Skin of body (tissue), 3 donors: ENCODE measurements at places on chromosomes 7 and 10. TPM values are rescaled to one million over a fixed set of nuclear protein-coding genes. Genes with fewer than 3 reads are reported as not detected.

GRCh38 chr10:123007558-123008354 is 839 bp downstream of the IKZF5 start:
- peak; percentile 47 for DNase-seq

DNA sequence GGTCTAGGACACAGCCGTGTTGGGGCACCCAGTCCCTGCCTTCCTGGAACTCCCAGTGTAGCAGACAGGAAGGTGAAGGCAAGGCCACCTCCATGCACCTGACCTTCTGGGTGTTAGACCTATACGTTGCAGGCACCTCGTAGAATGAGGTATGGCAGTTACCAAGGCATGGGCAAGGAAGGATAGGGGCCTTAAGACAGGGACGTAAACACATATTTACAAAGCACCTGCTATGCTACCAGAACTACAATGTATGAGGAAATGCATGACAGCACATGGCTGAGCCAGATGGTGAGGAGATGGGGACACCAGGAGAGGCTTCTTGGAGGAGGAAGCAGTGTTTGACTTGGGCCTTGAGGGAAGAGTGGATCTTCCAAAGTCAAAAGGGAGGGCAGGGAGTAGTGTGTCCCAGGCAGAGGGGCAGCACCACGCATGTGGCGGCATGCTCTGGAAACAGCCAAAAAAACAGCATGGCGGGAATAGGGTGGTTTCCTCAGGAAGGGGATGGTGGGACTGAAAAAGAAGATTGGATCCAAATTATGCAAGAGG is 231.2 kb downstream of the FANK1 start:
- DNase-seq, result no peak

KCND2 gene
- 0.79 TPM for total RNA-seq

- no peak for DNase-seq
Observed at GRCh38 chr7:3063016-3063753, 19.5 kb upstream of the CARD11 start.

- DNase-seq, result no peak
Observed at GRCh38 chr10:132016514-132016913, 34.8 kb upstream of the BNIP3 start.

GRCh38 chr7:44103566-44103922 is 601 bp upstream of the AEBP1 start:
- DNase-seq, result no peak

SPOCK2 gene
- 0.79 TPM for total RNA-seq

TRIM73 gene
- total RNA-seq, result 1.7 TPM

DNA sequence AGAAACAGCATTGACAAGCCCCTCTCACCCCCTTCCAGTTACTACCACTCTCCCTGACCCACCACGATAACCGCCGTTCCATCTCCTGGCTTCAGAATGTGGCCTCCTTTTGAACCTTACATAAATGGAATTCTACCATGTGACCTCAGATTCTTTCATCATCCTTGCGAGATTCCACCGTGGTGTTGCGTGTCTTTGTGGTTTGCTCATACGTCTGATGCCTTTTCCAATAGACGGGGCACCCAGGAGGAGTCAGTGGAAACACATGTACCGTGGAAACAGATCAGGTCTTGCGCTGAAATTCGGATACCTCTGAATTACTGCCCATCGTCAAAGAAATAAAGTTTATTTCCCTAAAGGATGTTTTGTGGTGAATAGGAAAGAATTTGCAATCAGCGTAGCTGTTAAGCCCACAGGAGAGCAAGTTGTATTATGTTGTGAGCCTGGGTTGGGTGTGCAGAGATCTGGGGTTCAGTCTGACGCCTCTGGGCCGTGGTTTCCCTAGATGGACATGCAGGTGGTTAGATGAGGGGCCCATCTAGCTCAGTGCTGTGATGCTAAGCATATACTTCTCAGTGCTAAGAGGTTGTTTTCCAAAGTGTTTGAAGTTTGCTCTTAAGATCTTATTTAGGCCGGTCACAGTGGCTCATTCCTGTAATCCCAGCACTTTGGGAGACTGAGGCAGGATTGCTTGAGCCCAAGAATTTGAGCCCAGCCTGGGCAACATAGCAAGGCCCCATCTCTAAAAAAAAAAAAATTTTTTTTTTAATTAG is 29.1 kb downstream of the GTF2IRD1 start:
- DNase-seq, result no peak

DNA sequence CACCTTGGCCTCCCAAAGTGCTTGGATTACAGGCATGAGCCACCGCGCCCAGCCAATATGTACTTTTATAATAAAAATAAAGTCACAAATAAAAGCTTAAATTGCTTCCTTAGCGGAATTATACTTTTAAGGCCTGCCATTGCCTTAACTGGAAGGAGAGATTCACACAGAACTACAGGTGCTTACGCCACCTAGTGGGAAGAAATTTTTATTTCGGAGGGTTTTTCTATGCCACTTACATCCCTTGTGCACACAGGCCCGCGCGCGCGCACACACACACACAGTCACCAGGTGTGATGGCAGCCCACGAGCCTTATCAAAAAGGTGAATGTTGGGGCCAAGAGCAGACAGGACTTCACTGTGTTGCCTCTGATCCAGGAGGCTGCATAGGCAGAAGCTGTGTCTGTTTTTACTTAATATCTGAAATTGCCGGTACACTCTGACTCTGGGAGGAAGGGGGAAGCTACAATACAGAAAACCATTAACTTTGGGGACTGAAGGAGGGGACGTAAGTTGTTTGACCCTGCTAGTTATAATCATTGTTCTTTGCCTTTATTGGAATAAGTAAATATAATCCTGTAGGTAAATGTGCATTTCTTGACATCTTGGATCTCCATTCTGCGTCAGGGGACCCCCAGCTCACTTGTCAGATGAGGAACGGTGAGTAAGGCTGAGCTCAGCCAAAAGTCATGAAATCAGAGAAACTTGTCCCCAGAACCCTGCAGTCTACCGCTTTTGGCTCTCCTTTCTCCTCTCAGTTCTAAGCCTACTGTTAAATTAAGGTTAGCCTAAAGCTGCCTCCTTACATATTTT is 87.1 kb downstream of the SLC16A9 start:
- DNase-seq, result peak; percentile 20

TFPI2 gene
- 0.89 TPM for total RNA-seq

DNA sequence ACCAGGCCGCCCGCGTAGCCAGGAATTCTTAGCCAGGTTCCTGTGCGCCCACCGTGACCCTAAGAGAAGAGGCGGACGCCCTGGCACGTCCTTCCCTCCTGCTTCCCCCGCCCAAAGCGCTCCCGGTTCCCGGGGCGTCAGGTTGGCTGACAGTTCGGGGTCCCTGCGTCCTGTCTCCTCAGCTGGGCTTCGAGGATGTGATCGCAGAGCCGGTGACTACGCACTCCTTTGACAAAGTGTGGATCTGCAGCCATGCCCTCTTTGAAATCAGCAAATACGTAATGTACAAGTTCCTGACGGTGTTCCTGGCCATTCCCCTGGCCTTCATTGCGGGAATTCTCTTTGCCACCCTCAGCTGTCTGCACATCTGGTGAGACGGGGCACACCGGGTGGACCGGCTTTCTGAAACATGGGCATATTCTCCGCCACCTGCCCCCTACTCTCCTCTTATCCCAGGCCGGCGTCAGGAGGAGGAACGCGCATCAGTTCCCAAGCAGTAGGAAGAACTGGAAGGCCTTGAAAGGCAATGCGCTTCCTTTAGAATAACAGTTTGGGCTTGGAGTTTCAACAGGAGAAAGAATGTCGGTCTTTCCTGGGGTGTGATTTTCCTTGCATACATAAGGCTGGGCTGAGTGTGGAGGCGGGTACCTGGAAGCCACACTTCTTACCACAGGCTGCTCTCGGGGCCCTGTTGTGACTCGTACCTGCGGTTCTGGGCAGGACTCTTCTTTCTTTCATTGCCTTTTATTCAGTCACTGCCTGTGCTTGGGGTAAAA is 728 bp downstream of the CAV2 start:
- no peak for DNase-seq

DNA sequence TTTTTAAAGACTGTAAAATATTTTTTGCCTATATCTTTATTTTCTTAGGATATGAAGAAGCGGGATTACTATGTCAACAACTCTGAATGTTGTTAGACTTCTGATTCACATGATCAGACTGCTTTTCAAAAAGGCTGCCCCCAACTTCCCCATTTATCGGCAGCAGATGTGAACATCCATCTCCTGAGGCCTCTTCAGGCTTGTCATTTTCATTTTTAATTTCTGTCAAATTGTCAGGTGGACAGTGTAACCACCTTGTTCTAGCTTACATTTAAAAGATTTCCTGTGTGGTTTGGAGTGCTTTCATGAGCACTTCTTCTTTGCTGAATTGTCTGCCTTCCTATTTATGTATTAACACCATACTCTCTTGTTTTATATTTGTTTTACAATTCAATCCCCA is 78.8 kb upstream of the GSDME start:
- DNase-seq, result no peak

RPEL1 gene
- total RNA-seq, result not detected

DNA sequence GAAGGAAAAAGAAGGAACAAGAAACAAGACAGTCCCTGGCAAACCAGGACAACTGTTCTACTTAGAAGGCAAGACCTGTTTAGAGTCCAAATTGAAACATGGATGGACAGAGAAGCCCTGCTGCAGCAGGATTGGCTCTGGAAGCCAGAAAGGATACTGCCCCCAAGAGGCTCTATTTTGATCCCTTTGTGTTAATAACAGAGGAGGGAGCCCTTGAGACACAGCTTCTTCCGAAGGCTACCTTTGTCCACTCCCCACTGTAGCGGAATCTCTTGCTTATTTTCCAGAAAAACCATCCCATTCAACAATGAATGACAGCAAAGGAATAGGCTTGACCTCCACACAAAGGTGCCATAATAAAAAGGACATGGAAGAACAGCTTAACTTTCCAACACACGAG is 120.3 kb upstream of the FOXK1 start:
- DNase-seq, result no peak

TAS2R41 gene
- not detected for total RNA-seq

DNA sequence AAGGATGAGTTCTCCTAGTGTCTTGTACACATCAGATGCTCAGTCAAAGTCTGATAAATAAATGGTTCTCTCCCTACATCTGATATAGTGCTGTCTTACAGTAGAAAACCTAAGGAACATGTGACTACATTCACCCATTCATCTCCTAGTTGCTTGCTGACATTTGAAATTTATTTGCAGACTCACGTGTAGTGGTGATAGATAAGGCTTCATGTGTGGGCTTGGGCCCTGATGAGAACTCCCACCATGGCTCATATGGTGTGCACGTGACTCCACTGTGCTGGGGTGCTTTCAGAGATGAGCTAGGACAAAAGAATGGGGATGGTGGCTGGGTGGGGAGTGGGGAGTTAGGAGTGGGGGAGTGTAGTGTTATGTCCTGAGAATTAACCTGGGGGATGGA is 287.3 kb downstream of the RPS24 start:
- DNase-seq, result no peak
